ENCODE measurements at places on chromosomes 11 and 22. TPM values are rescaled to one million over a fixed set of nuclear protein-coding genes. Genes with fewer than 3 reads are reported as not detected.

DNA sequence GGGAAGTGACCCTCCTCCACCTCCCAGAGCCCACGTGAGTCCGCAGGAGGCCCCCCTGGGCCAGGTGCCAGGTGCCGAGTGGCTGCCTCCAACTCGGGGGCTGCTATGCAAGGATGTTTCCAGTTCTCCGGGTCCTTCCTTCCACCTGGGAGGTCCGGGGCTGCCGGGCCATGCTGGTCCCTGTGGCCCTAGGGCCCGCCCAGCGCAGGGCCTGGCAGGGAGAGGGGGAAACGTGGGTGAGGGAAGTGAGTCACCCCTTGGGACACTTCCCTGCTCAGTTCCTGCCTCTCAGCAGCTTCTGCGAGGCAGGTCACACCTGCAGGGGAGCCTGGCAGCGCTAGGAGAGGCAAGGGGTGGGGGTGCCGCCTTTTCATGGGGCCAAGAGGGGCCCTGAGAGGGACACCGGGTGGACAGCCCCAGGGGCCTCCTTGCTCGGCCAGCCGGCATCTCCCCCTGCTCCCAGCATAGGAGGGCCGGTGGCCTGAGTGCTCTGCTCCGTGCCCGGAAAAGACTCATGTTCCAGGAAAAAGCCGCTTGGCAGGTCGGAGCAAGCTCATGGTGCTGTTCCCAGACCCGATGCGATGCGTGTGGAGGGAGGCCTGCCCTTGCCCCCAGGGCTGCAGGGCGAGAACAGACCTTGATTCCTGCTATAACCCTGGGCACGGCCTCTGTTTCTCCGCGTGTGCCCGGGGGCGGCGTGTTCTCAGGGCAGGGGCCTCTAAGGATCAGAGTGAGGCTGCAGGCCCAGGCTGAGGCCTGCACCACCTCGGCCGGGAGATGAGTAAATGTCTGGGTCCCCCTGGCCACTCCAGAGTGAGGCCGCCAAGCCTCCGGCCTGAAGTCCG is 30.3 kb upstream of the WNT7B start:
- H3K27me3 ChIP-seq, result no peaks in the 10 kb centered on the region
- DNase-seq, result peak; percentile 83
- no peaks in the 10 kb centered on the region for H3K36me3 ChIP-seq
- peak overlapping the region; percentile 48 for H3K27ac ChIP-seq
- no peak overlapping the region for H3K4me3 ChIP-seq
- H3K4me1 ChIP-seq, result peaks cover 32% of the 10 kb centered on the region

DNA sequence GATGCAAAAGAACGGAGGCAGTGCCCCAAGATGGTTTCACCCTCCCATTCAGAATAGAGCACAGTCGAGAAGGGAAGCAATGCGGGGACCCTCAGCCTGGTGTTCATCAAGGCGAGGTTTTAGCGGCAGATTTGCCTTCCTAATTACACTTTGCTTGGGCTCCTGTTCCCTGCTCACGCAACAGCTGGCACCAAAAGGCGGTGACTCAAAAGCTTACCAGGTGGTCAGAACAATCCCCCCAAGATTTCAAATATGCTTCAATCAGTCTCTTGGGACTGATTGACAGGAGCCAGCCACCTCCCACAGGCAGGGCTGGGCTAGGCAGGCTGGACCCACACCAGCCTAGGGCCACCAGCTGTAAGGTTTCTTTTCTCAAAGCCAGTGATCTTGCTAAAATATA is 14.2 kb downstream of the IGSF9B start:
- DNase-seq, result no peak
- H3K27me3 ChIP-seq, result no peaks in the 10 kb centered on the region
- no peak overlapping the region for H3K27ac ChIP-seq
- H3K4me1 ChIP-seq, result no peaks in the 10 kb centered on the region

DNA sequence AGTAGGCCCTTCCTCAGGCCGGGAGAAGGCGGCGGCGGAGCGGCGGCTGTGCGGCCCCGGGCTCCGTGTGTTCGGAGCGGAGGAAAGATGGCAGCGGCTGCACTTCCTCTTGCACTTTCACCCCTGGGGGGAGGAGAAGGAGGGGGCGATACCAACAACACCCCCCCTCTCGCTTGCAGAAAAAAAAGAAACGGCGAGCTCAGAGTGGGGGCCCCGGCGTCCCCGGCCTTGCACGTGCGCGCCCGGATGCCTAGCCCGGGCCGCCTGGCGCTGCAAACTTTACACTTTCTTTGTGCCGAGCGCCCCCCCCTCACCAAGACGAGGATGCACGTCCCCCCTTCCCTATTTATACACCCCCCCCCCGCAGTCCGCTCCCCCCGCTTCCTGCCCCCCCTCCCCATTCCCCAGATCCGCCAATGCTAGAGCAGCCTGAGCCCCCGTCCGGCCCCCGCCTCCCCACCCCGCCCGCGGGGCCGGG is at the start of gene PATZ1:
Gene PATZ1 (minus strand): TSS at position 92 of the 478 bp plus-strand sequence. CDS start 744 bp downstream, outside the sequence.
- peaks cover 32% of the 10 kb centered on the region for H3K4me1 ChIP-seq
- DNase-seq, result peak; percentile 75
- no peaks in the 10 kb centered on the region for H3K36me3 ChIP-seq
- H3K27me3 ChIP-seq, result no peaks in the 10 kb centered on the region
- H3K27ac ChIP-seq, result peak within 1 kb of the TSS; percentile 80

GRCh38 chr11:117226388-117227385 is 5.2 kb downstream of the PCSK7 start:
- no peaks in the 10 kb centered on the region for H3K27me3 ChIP-seq
- peaks cover 67% of the 10 kb centered on the region for H3K36me3 ChIP-seq
- peaks cover 22% of the 10 kb centered on the region for H3K4me1 ChIP-seq
- H3K4me3 ChIP-seq, result no peak overlapping the region

DNA sequence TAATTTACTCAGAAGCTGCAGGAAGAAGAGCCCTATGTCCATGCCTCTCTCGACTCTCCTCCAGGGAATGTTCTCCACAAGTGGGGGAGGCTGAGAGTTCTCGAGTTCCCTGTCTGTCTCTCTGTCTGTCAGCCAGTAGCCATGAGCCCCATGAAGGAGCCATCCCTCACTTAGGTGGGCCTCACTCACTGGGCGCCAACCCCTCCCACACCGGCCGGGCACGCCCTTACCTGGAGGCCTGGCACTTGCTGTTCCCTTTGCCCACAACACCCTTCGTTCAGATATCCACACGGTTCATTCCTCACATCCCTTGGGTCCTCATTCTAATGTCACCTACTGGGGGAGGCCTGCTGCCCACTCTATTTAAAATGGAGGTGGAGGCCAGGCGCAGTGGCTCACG is 14.2 kb upstream of the IL10RA start:
- no peak for DNase-seq
- H3K4me3 ChIP-seq, result no peak overlapping the region
- no peak overlapping the region for H3K27ac ChIP-seq
- no peaks in the 10 kb centered on the region for H3K36me3 ChIP-seq
- H3K27me3 ChIP-seq, result no peaks in the 10 kb centered on the region

DNA sequence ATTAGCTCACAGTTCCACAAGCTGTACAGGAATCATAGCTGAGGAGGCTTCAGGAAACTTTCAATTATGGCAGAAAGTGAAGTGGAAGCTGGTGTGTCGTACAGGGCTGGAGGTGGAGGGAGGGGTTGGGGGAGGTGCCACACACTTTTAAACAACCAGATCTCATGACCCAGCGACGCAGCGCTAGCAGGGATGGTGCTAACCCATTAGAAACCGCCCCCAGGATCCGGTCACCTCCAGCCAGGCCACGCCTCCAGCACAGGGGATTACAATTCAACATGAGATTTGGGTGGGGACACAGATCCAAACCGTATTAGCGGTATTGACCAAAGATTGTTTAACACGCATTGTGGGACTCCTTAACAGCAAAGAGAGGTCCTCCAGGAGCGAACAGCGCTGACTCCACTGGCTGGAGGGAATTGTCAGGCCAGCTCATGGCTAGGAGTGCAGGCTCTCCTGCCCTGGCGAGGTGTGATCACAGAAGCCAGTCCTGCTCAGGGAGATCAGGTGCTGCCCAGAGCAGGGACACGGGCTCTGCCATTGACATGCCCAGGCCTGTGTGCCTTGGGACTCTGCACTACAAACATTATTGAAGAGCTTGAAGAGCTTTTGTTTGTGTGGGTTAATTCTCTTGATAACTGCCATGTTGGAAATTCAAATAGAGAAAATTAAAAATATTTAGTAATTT is 215.3 kb downstream of the TBC1D22A start:
- H3K36me3 ChIP-seq, result peaks cover 3% of the 10 kb centered on the region
- H3K4me1 ChIP-seq, result no peaks in the 10 kb centered on the region
- H3K4me3 ChIP-seq, result no peak overlapping the region
- no peak overlapping the region for H3K27ac ChIP-seq

SLC22A8 gene
- total RNA-seq, result not detected

MRGPRF gene
- 9.4 TPM for total RNA-seq

TRIM6 gene
- total RNA-seq, result 4.9 TPM

TPBGL gene
- 0.83 TPM for total RNA-seq

All from adrenal gland (tissue), 19 donors.